ENCODE measurements at places on chromosomes 13 and 19.

DNA sequence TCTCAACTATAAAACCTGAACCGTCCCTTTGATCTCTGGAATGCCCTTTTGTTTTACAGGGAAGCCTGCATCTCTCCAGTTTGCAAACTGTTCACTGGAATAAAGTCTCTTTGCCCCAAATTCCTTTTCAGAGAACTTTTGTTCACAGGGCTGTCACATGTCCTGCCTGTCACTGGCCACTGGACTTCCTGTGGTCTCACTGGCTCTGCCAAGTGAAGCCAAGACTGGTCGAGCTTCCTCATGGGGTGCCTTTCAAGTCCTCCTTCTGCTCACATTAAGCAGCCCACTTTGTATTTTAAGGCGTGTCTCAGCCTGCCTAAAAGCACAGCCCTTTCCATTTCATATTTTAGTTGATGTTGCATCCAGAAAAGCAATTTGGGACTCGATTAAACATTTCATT lies 215.7 kb downstream of the KATNAL1 start:
- no peak for DNase-seq

DNA sequence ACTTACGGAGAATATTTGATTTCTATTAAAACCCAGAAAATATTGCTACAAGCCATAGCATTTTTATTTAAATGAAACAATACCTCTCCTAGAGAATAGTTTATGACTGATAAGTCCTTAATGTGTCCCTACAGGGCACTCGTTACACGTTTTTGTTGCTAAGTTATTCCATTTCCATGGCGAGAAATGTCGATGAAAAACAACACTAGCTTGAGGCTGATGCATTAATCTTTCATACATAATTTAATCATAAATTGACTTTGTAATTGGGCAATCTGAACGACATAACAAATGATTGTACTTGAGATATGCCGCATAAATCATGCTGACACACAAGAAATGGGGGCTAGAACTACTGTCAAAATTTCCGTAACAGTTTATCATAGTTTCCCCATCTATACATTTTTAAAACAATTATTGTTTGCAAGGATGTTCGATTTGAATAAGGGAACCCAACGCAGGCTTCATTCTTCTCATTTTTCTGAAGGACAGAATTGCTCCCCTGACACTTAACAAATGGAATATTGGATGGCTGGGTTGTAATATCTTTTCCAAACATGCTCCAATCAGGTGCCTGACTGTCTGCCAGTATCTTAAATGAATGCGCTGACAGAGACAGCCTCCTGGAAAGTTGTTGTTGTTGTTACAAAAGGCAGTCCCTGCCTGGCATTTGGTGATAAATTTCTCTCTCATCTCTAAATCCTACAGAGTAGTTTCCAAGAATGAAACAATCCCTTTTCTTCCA lies 61.9 kb downstream of the FLT1 start:
- no peak for DNase-seq

- no peak for DNase-seq
Measured at GRCh38 chr19:42626181-42626580, 31.5 kb upstream of the CEACAM8 start.

DNA sequence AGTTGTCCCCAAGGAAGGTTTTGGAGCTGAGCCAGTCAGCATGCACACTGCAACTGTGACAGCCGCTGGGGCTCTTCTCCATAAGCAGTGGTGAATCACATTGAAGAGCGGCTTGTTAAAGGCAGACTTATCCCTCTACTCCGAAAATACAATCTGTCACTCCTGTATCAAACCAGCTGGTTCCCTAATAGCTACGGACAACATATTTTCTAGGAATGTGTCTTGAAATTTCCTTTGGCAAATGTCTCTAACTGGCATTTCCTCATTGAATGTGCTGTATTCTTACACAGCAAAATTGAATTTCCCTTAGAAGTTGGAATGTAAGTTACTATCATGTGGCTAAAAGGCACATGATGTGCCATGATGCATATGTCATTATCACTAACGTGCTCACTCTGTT lies 104.0 kb upstream of the GPR12 start:
- DNase-seq = no peak
